ENCODE measurements at places on chromosomes 13 and 19.

DNA sequence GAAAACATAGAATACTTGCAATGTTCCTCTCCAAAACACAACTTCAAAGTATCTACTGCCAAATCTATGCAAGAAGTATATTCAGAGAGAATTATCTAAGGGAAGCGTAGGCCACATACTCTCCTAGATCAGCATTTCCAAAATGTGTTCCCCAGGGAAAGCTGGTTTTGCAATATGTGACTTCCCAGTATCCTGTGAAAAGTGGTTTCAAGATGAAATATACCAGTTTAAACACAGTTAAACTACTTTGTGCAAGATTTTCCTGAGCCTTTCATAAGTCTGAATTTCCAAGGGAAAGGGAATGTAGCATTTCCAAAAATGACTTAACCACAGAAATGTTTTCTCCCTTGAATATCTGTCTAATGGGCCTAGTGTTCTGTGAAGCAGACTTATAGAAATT, 7.6 kb downstream of the STARD13 start:
- no peak for DNase-seq

GRCh38 chr13:20475927-20476691, 49.5 kb downstream of the CRYL1 start:
- DNase-seq = peak; percentile 84

GRCh38 chr19:54803410-54803809, at the start of gene KIR2DL4:
Gene KIR2DL4 (plus strand): TSS chr19:54803610. CDS start chr19:54803652, 42 bp downstream.
- no peak for DNase-seq

DNA sequence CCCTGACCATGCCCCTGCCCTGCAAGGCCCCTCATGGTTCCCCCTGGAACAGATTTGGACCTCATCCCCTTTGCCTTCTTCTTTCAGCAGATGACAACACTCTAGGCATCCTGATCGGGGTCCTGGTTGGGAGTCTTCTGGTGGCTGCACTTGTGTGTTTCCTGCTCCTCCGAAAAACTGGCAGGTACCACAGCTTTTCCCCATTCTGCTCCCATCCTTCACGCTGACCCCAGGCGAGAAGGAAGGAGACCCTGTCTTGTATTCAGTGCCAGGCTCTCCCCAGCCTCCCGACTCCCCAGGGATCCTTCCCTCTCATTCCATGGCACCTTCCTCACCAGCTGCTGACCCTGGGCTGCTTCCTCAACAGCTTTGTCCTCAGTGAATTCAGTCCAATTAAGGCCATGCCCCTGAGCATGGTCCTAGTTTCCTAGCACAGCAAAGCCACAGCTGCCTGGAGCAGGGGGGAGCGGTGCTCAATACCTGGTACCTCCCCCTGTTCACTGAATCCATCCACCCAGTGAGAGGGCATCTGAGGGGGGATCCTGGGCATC, 8.4 kb downstream of the CEACAM21 start:
- DNase-seq = no peak

DNA sequence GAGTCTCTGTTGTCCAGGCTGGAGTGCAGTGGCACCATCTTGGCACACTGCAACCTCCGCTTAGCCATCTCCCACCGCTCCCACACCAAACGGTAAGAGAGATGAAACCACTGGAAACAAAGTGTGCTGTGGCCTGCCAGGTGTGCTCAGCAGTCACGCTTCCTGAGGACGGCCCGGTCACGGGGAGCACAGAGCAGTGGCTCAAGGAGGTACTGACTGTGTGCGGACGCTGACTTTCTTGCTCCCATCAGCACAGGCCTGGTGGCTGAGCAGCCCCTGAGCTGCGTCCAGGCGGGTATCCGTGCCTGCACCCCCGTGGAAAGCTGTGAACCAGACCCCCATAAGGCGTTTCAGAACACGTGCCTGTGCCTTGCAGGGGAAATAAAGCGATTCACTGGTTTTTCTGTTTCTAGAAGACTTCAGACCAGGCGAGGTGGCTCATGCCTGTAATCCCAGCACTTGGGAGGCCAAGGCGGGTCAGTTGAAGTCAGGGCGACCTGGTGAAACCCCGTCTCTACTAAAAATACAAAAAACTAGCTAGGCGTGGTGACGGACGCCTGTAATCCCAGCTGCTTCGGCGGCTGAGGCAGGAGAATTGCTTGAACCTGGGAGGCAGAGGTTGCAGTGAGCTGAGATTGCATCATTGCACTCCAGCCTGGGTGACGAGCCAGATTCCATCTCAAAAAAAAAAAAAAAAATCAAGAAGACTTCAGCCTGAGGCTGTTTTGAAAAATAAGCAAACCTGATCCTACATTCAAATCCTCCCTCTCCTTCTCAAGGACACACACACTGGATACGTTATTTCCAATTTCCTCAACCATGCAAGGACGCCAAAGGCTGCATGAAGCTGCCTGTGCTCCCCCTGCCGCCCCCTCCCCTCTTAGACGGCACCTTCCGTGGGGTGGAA, 25.5 kb downstream of the ADPRHL1 start:
- DNase-seq = no peak

GRCh38 chr19:48490981-48491792, 20.4 kb downstream of the LMTK3 start:
- DNase-seq = peak; percentile 72

DNA sequence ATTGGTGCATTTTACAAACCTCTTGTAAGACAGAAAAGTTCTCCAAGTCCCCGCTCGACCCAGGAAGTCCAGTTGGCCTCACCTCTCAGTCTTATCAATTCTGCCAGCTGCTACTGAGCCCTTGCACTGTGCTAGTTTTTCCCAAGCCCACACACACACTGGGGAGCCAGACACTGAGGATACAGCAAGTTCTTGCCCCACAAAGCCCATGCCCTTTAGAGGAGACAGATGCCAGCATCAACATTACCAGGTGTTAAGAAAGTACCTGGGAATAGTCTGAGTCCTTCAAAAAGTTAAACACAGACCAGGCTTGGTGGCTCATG, 175.0 kb downstream of the PTPRS start:
- no peak for DNase-seq

GRCh38 chr19:10112895-10113591, 1.6 kb downstream of the P2RY11 start:
- DNase-seq = peak; percentile 73

- no peak for DNase-seq
Measured at GRCh38 chr13:34035676-34036325, 217.9 kb downstream of the RFC3 start.

DNA sequence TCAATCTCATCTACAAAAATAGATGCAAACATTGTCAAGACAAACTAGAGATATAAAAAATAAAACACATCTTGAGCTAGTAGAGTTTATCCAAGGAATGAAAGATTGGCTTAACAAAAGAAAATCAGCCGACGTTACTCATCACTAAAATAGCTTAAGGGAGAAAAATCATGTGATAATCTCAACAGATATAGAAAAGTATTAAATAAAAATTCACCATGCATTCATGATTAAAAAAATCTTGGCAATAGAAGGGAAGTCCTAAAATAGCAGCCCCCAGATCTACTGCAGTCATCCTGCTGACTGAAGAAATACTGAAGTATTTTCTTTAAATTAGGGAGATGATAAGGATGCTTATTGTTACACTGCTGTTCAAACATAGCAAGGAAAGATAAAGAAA, 12.6 kb upstream of the DCLK1 start:
- no peak for DNase-seq

DNA sequence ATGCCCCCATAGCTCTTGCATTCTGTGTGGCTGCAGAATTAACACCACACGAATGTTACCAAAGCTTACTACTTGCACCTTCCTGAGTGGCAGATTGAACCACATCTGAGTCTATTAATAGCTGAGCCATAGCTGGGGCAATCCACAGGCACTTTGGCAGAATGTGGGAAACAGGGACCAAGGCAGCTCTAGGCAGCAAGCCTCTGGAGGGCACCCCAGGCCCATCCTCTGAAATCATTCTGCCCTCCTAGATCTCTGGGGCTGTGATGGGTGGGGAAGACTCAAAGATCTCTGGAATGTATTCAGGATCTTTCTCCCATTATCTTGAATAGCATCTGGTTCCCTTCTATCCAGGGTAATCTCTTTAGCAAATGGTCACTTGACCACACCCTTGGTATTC, 139.3 kb downstream of the TNFRSF19 start:
- DNase-seq = no peak

DNA sequence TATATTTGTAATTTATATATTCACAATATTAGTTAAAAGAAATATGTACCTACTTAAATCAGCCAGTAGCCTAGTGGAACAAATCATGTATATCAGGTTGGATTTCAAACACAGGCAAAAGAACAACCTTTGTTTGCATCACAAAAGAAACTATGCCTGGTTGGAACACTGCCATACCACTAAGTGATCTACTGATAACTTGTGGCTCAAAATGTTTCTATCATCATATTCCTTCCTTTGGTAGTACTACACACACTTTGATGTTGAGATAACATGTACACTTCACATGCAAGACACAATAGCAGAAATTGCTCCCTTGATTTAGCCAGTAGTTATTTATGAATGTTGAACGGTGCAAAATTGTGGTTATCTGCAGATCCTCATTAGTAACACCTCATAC, 146.0 kb upstream of the GPC6 start:
- no peak for DNase-seq

- DNase-seq = no peak
Measured at GRCh38 chr19:38033658-38034491, 126.9 kb downstream of the SIPA1L3 start.

DNA sequence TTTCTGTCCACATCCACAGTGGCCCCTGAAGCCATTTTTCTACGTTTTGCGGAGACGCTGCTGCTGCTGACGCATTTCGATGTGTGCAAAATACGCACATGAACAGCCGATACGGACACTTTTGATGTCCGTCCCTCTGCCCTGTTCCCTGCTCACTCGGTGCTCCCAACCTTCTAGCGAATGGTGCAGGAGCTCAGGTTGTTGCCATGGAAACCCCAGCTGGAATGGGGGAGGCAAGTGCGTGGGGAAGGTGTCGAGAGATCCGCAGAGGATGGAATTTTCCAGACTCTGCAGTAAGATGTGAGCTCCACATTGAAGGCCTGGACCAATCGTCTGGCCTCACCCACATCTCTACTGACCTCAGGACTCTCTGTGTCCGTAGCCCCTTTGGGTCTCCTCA, 109.2 kb upstream of the USP29 start:
- DNase-seq = no peak

DNA sequence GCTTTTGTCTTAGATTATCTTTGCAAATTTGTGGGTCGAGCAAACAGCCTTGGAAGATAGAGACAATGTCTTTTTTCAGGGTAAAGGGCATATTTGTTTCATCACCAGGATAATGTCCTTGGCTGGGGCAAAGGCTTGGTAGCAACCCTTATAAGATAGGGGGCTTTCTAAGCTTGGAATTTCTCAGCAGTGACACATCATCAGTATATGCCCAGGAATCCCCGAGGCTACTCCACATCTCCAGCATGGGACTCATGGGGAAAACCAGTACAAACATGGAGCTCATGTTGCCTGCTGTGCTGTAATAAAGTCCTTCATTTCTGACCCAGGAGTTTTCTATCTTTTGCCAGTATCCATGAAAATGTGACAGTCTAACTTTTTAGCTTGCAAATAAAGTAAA, 77.1 kb downstream of the DCLK1 start:
- no peak for DNase-seq

DNA sequence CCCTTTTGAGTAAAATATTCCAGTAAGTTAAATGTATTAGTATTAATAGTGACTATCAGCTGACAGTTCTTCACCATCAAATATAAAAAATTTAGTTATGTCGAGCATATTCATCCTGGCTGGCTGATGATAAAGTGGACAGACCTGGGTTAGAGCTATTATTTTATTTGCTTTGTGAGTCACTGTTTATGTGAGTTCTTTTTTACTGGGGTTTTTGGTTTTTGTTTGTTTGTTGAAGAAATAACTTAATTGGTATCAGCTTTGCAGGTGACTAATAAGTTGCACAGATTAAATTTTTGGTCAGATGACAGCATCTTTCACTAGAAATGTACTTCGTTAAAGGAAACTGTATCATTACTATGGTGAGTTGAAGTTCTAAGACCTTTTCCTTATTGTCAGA, 224.7 kb downstream of the GGACT start:
- DNase-seq = no peak

DNA sequence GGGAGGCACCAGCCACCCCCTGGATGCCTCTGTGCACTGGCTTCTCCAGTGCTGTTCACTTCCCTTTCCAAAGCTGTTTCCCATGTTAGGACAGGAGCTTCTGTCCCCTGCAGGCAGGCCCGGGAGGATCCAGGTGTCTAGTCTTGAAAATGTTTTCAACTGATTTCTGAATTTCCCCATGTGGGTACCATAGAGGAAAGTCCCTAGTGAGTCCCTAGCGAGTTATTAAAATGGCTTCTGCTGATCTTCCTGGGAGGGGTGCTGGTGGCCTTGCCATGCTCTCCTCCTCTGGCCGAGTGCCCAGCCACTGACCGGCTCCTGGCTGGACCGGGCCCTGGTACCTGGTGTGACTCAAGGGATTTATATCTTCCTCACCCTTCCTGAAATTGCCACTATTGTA, 5.2 kb upstream of the ANKRD10 start:
- DNase-seq = no peak

DNA sequence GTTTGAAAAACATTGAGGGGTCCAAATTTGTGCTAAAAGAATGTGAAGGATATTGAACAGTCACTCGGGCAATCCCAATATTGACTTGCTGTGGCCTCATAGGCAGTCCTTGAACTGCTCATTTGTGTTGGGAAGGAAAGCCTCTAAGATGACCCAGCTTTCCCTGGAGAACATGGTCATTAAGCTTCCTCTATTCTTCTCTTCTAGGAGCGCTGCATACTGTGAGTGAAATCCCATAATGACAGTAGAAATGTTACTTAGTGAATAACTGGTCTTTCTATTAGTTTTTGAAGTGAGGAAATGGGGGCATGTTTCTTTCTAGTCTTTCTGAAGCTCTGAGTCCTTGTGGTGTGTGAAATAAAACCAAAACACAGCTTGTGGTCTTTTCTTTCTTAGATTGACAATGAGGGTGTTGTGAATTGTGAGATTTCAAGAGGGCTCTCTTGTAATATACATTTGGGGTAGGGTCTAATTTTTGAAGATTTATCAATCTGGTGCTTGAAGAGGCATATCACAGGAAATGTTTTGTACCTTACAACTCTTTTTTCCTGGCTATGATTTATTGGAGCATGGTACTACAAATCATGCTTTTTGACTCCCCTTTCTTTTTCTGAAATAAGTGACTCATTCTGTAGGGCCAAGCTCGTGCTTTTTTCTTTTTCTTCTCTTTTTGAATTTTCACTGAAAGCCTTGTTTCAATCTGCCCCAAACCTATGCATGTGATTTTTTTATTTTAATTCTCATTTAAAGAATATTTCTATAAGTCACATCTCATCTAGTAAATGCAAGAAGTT, 250.8 kb downstream of the OXGR1 start:
- DNase-seq = no peak
